ENCODE measurements at places on chromosomes 2 and 18.
A peak's percentile ranks its signal among the peaks of the same experiment; 100 is the strongest.

GRCh38 chr2:35973737-35974132, 381.8 kb upstream of the CRIM1 start:
- DNase-seq, result peak; percentile 42

DNA sequence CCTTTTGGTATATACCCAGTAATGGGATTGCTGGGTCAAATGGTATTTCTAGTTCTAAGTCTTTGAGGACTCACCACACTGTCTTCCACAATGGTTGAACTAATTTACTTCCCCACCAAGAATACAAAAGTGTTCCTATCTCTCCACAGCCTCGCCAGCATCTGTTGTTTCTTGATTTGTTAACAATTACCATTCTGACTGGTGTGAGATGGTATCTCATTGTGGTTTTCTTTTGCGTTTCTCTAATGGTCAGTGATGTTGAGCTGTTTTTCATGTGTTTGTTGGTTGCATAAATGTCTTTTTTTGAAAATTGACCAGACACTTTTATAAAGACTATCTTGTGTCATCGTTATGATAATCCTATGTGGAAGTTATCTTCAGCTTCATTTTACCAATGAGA, 16.0 kb upstream of the ATP8B1 start:
- no peak for DNase-seq

GRCh38 chr2:158458617-158458920, 1.8 kb downstream of the PKP4 start:
- DNase-seq, result no peak

- DNase-seq, result peak; percentile 16
Observed at GRCh38 chr2:8457092-8457481, 224.8 kb upstream of the ID2 start.

DNA sequence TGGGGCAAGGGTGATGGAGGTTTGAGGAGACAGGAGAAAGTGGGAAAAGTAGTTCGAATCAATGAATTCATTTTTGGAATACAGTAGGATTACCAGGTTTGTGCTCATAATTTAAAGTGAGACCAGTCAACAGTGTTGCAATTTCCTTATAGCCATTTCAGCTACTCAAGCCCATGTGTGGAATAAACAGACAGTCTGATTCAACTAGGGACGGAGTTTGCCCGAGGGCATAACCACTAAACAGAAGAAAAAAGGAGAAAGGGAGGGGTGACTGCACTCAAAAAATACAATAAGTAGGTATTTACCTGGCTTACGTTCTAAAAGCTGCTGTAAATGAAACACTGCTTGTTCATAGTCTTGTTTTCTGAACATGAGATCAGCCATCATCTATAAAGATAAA, 55.2 kb downstream of the TTC21B start:
- no peak for DNase-seq

DNA sequence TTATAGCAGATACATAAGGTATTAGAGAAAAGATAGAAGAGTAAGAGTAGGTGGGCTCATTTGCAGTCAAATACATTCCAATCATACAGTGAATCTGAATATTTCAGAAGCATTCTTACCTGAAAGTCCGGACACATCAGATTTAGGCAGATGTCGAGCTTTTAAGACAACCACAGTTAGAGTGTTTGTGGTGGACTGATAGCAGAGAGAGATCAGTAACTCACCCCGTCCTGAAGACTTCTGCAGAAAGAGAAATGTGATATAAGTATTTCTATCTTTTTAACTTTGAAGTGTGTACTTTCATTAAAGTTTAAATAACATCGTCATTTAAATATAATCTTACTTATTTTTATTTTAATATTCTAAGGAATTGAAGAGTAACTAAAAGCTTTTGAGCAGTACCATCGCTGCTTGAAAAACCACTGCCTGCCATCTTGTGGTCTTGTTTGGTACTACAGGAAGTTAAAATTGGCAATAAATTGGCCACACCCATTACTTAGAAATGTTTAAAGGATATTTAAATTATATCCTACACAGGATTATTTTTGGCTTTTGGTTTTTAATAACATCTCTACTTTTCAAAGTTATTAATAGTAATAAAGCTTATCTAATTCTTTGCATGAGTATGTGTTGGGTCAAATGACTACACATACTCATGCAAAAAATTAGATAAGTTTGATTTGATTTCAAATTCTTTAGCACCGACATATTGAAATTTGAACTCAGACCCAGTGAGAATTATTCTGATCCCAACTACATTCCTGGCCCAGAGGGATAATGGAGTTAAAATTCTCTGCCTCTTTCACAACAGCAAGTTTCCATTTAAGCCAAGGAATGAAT, 5.5 kb downstream of the SYT4 start:
- DNase-seq, result no peak

DNA sequence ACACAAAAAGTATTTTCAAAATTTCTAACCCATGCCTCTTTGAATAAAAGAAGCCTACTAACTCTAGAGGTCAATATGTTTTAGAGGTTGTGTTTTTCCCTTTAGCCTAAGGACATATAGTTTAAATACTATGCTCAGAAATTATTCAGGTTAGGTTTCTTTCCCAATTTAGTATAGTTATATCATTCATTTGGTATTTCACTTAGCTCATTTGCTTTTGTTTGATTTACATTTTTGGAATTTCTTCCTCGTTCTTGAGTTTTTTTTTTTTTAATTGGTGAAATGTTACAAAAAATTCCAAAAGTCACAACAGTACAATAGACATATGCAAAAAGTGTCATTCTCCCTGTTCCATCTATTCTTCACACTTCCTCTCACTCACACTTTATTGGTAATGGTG, 371.3 kb upstream of the TNP1 start:
- DNase-seq, result no peak

- no peak for DNase-seq
Observed at GRCh38 chr2:8642366-8643068, 39.3 kb upstream of the ID2 start.

DNA sequence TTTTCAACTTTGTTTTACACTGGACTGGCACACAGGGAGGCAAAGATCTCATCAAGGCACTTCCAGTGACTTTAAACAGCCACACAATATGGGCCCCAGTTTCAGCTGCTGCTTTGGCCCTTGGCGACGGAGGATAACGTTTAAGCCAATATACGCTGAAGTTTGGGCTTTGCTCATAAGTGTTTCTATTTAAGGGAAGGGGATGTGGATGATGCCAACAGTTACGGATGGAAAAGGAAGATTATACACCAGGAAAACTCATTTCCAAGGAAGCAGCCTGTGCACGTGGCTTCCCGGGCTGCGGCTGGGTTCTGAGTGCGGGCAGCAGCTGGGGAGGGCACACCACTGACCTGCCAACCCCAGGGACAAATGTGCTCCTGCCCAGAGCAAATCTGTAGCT, 151.1 kb downstream of the SH3BP4 start:
- peak; percentile 52 for DNase-seq

DNA sequence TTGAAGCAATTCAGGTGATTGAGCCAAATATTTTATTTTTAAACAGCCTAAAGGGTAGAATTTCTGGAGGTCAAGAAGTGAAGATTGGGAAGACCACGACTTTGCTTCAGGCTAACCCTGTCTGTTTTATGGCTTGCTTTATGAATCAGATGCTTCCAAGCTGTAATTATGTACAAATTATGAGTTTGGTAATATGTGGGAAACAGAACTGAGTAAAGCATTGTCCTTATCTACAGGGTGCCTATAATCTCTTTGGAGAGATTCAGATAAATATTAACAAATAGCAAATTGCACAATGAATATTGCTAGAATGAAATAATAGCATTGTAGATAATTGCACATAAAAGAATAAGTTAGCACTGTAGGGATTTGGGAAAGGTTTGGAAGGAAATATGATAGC, 539.4 kb upstream of the CDH2 start:
- DNase-seq, result no peak

- DNase-seq, result no peak
Observed at GRCh38 chr2:8279506-8279905, 402.4 kb upstream of the ID2 start.

DNA sequence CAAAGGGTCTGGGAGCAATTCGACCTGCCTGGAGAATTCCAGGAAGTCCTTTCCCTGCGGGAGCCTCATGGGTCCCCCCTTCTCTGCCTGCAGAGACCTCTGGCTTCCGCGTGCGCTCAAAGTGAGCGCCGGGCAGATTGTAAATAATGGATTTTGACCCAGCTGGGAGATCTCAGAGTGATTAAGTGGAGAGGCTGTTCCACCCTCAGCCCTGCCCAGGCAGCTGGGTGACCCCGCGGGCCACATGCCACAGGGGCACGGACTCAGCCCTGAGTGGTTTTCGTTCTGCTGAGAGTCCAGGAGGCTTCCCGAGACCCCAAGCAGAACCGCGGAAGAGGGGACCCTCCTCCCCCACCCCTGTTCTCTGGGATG, 1.2 kb downstream of the KCNG2 start:
- no peak for DNase-seq

DNA sequence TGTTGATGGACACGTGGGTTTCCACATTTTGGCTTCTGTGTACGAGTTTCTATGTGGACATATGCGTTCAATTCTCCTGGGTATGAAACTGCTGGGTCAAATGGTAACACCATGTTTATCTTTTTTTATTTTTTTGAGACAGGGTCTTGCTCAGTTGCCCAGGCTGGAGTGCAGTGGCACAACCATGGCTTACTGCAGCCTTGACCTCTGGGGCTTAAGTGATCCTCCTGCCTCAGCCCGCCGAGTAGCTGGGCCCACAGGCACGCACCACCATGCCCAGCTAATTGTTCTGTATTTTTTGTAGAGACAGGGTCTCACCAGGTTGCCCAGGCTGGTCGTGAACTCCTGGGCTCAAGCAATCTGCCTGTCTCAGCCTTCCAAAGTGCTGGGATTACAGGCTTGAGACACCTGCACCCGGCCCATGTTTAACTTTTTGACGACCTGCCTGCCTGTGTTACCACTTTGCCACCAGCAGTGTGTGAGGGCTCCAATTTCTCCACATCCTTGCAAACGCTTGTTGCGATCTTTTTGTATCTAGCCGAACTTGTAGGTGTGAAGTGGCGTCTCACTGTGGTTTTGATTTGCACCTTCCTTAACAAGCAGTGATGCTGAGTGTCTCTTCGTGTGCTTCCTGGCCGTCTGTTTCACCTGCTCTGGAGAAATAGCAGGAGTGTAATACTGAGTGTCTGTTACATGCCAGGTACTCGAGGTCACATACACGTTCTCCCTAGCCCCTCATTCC, 6.9 kb downstream of the HSBP1L1 start:
- DNase-seq, result no peak

DNA sequence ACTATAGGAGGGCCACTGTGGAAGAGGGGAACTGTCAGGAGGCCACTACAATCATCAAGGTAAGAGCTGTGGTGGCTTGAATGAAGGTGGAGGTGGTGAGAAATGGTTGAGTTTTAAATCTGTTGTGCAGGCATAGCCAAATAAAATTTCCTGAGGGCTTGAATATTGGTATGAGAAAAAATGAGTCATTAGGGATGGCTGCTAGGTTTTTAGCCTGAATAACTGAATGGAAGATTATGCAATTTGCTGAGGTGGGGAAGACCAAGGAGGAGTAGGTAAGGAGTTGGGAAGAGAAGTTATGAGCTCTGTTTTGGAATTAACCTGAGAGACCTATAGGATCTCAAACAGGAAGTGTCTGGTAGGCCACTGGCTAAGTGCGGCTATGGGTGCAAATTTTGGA, 84.0 kb downstream of the KLHL14 start:
- DNase-seq, result no peak

GRCh38 chr2:176137252-176137580, 7.7 kb downstream of the HOXD8 start:
- DNase-seq, result no peak

GRCh38 chr18:79476918-79477571, 81.3 kb downstream of the NFATC1 start:
- DNase-seq, result peak; percentile 20

DNA sequence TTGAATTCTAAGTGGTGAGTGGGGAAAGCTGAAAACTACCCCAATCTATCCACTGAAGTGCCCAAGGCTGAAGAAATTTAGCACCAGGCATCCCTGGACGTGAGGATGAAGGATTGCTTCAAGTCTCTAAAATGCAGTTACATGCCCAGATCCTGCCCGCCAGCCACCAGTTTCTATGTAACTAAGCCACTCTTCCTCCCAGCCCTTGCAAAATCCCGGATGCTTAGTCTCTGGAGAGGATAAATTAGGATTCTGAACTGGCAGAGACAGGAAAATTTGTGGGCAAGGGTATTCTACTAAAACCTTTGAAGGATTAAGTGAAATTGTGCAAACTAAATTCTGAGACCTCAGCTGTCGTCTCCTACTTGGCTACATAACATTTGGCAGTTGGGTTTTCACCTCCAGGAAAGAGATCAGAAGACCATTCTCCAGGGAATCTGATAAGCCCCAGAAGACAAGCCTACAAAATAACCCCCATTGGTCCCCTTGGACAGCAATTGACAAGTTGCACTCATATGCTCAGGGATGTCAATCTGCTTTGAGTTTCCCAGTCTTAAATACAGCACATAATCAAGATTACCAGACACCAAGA, 93.9 kb upstream of the CD226 start:
- no peak for DNase-seq

- DNase-seq, result no peak
Observed at GRCh38 chr2:191635333-191636234, 42.4 kb upstream of the NABP1 start.

DNA sequence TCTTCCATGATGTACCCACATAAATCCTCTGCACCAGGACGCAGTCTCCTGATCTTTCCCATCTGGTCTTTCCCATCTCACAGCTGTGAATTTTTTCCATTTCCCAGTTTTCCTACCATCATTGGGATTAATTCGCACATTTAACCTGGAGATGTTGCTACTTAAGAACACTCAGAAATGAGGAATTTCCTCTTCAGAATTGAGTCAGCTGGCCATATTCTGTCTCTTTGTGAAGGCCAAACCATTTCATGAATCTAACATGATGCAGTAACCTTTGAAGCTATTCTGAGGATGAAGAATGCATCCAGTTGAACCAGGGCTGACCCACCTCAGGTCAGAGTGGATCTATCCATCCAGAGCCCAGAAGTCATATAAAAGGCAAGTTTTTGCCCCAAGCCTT, 326.8 kb downstream of the SETBP1 start:
- DNase-seq, result no peak

DNA sequence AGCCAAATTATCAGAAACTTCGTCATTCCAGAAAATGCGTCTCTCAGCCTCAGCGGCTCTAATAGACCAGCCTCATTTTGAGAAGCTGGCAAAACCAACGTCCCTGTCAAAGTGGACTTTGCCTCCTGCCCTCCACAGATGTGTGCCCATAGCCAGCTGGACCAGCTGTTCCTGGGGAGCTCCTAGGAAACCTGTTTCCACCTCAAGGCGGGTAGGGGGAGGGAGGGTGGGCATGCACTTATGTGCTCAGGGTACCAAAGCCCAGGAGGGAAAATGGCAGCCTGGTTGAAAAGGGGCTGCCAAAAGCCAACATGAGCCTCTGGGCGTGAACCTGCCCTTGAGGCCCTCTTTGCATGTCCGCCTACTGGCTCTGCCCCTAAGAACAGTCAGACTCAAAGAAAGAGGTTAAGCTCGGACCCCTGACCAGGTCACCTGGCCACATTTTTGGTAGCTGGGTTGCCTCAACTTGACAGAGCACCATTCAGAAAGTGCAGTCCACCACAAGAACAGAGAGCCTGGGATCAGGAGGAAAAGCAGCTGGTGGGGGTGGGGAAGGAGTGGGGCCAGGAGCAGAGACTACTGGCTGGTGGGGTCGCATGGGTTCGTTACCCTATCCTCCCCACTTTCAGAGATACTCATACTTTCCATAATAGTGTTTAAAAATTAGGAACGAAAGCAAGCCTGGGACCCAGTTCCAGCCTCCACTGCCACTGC, 3.5 kb downstream of the PER2 start:
- no peak for DNase-seq

Measured in femur (tissue), 1 donor.